D341Med (cell line): ENCODE measurements at places on chromosomes 2 and 18.

- no peak for DNase-seq
Measured at GRCh38 chr2:75134860-75135259, 64.5 kb downstream of the TACR1 start.

- DNase-seq, result no peak
Measured at GRCh38 chr2:23497063-23497462, 112.1 kb downstream of the KLHL29 start.

GRCh38 chr2:214807653-214808052 is 1.8 kb downstream of the BARD1 start:
- no peak for DNase-seq

DNA sequence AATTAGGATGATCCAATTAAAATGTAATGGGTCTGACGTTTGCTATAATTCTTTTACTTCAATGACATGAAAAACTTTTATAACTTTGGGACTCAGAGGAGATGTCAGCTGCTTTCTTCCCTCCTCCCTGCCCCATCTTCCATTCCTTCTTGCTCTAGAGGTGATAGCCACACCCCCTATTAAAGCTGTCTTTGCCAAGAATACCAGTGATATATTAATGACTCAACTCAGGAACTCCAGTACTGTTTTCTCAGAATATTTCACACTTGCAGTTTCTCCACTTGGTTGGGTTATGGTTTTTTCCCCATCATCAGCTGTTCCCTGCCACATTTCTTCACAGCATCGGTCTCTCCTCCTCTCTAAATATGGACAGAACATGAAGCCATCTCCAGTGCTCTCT is 184.0 kb downstream of the KCNE4 start:
- no peak for DNase-seq

DNA sequence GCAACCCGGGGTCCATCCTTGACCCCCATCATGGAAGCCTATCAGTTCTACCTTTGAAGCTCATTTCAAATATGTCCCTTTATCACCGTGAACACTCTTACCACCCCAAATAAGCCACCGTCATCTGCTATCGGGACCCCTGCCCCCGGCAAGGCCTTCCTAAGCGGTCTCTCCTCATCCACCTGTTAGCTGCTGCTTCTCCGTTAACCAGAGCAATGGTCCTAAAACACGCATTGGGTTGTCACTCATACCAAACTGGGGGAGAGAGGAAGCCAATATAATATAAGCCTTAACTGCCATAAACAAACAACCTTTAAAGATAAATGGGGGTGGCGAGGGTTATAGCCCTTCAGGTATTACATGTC is 680 bp downstream of the ASNSD1 start:
- DNase-seq, result no peak

- no peak for DNase-seq
Measured at GRCh38 chr2:30796699-30797098, 10.5 kb downstream of the CAPN13 start.

GRCh38 chr2:133682347-133682746 is 114.1 kb upstream of the NCKAP5 start:
- no peak for DNase-seq

DNA sequence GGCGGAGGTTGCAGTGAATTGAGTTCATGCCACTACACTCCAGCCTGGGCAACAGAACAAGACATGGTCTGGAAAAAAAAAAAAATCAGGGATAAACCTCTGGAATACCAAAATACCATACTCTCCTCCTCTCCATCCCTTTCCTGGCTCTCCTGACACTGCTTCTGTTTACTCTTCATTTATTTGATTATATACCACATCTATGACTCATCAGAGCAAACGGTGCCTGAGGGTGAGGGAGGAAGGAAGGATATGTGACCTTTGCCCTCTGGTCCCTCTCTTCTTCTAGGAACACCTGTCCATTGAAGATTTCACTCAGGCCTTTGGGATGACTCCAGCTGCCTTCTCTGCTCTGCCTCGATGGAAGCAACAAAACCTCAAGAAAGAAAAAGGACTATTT is 30.0 kb downstream of the VIL1 start:
- no peak for DNase-seq

DNA sequence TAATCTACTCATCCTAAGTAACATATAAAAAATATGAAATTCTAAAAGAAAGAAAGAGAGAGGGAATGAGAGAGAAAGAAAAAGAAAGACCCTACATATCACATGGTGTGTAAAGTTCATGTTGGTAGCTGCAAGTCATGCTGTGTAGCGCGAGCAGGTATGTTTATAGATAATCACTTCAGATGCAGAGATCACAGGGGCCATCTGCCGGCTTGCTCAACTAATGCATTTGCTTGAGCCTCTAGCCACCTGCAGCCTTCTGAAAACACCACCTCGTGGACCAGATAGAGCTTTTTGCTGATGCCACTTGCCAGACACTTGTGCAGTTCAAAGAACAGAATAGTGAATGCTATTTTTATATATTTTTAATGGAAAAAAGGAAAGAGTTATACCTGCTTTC is 37.6 kb downstream of the CDH7 start:
- DNase-seq, result peak; percentile 77

DNA sequence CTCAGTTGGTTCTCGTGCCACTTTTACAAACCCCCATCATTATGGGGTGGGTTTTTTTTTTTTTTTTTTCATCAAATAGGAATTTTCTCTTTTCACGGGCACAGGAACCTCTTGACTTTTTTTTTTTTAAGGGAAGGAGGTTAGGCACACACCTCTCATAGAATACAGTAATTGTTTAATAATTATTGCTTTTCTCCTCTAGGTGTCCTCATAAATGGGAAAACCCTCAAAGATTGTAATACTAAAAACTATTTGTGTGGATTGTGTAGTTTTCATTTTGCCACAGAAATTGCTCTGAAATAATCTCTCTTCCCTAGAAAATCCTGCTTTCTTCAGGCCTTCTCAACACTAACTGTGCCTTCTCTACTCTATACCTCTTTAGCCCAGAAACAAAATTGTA is 147.3 kb downstream of the GREB1L start:
- DNase-seq, result no peak

- no peak for DNase-seq
Measured at GRCh38 chr2:643334-643733, 33.9 kb downstream of the TMEM18 start.

GRCh38 chr2:144151405-144151804 is 368.5 kb downstream of the ZEB2 start:
- no peak for DNase-seq

DNA sequence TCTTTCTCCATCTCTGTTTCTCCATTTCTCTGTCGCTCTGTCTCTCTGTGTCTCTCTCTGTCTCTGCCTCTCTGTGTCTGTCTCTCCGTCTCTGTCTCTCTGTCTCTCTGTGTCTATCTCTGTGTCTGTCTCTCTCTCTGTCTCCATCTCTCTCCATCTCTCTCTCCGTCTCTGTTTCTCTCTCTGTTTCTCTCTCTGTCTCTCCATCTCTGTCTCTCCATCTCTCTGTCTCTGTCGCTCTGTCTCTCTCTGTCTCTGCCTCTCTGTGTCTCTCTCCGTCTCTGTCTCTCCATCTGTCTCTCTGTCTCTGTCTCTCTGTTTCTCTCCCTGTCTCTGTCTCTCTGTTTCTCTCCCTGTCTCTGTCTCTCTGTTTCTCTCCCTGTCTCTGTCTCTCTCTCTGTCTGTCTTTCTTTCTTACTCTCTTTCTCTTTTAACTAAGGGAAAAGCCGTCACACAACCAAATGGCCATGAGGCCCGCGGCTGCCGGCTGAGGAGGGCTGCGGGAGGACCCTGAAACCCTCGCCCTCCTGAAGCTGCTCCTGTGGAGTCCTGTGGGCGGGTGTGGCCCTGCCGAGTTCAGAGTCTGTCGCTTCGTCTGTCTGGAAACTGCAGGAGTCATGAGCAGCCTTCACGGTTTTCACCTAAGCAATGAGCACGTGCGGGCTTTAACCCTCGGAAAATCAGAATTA is 29.3 kb downstream of the NFATC1 start:
- DNase-seq, result peak; percentile 64

DNA sequence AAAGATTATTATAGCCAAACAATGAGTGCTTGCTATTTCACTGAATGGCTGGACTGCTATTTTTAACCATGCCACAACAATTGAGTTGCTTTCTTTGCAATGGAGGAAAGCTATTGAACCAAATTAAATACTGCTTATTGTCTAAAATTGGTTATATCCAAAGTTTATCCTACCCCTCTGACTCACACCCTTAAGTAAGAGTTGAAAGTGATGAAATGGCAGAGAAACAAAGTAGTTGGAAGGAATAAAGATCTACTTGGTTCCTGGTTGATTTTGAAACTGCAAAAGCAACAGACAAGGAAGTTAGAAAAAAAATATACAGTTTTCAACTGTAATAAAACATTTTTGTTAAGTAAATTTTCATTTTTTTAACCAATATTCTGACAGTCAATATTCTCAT is 47.5 kb downstream of the EML4 start:
- no peak for DNase-seq

DNA sequence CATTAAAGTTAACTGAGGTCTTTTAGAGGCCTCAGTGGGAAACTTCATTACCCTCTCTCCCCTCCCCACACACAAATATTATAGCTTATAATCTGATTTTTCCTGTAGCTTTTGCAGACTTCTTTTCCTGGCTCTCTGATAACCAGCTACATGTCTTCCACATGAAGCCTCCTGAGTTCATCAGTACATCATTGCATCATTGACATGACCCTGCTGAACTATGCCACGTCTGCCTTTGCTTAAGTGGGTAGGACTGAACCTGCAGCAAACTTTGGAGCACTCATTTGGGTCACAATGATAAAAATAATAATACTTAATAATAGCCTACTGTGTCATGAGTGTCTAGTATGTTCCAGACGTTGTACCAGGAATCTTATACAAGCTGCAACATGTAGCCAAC is 7.0 kb downstream of the CRYGA start:
- no peak for DNase-seq

GRCh38 chr18:9649164-9649540 is 34.8 kb upstream of the PPP4R1 start:
- DNase-seq, result no peak

GRCh38 chr18:35479911-35480586 is 17.7 kb downstream of the INO80C start:
- no peak for DNase-seq
